ENCODE measurements at places on chromosomes 4 and X. TPM values are rescaled to one million over a fixed set of nuclear protein-coding genes. Genes with fewer than 3 reads are reported as not detected.

Gene WWC2
- 28.6 TPM for total RNA-seq

Gene MUC7
- total RNA-seq = 140 TPM

- no peak for DNase-seq
Measured at GRCh38 chrX:45353456-45353855, 152.8 kb upstream of the DIPK2B start.

- no peak for DNase-seq
Measured at GRCh38 chr4:11739992-11740391, 311.3 kb upstream of the HS3ST1 start.

- no peak for DNase-seq
Measured at GRCh38 chr4:33057736-33058135, 2337.6 kb downstream of the PCDH7 start.

DNA sequence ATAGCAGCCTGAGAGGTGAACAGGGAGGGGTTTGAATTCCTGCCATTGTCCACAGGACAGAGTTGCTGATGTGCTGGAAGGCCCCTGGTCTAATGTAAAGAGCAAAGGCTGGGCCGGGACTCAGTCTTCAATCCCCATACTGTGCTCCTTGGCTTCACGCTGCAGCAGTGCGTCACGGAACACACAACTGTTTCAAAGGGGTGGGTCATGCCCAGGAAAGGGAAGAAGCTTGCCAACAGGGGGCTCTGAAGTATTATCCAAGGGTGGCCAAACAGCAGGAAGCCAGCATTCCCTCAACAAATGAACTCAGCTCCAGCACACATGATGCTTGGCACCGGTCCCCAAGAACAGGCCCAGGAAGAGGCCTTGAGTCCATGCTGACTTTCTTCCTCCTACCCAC is 122.5 kb downstream of the NFKB1 start:
- DNase-seq = peak; percentile 76

DNA sequence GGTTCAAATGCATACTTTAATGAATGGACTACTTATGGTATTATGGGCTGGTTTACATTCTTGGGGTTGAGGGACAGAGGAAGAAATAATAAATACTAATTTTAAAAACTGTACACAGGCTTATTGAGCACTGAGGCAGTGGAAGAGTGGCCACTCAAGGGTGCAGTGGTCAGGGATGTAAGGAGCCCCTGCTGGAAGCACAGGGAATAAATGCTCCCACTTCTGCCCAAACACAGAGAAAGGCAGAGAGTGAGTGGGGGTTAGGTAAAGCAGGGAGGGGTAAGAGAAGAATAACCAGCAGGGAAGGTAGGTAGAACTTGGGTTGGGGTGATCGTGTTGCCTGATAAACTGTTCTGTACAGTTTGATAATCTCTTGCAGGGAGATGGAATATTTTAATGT is 60.0 kb downstream of the GAB1 start:
- no peak for DNase-seq

GRCh38 chr4:94036964-94037363 is 170.7 kb upstream of the SMARCAD1 start:
- no peak for DNase-seq

- no peak for DNase-seq
Measured at GRCh38 chr4:55871299-55871800, 17.9 kb downstream of the EXOC1 start.

DNA sequence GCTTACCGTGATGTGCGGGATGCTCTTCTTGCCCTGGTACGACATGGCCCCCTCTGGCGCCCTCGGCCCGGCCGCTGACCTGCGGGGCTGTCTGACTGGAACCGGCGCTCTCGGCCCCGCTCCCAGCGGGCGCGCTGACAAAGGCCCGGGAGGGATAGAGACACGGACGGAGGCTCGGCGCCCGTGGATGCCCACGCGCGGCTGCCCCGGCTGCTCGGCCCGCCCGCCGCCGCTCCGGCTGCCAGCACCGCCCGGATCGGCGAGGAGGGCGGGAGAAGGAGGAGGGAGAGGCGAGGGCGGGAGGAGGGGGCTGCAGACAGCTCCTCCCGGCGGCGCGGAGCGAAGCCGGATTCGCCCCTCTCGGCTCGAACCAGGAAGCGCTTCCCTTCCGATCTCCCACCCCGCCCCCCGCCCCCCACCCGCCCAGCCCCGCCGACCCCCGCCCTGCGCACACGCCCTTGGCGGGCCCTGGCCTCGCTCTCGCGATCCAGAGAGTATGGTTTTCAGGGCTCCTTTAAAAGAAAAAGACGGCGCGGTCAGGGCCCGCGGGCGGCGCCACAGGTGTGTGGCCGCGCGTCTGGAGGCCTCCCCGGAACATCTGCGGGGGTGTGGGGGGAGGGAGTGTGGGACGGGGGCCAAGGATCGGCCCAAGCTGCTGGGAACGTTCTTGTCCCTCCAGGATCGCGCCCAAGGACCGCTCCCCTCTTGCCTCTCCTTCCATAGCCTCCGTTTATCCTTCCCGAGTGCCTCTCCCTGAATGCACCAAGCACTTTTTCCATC is 4.5 kb downstream of the CRMP1 start:
- peak; percentile 50 for DNase-seq

DNA sequence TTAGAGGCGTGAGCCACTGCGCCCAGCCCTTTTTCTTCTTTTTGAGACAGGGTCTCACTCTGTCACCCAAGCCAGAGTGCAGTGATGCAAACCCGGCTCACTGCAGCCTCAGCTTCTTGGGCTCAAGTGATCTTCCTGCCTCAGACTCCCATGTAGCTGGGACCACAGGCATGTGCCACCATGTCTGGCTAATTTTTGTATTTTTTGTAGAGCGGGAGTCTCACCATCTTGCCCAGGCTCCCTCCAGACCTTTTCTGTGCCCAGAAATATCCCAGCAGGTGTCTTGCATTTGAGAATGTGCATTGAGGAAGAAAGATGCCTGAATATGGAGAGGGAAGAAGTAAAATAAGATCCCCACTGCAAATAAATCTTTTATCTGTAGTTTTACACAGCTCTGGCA is 58.7 kb downstream of the PPEF2 start:
- no peak for DNase-seq
